ENCODE measurements at places on chromosomes 4 and X.

GRCh38 chr4:56630876-56631666, 50.0 kb downstream of the HOPX start:
- DNase-seq, result peak; percentile 62

DNA sequence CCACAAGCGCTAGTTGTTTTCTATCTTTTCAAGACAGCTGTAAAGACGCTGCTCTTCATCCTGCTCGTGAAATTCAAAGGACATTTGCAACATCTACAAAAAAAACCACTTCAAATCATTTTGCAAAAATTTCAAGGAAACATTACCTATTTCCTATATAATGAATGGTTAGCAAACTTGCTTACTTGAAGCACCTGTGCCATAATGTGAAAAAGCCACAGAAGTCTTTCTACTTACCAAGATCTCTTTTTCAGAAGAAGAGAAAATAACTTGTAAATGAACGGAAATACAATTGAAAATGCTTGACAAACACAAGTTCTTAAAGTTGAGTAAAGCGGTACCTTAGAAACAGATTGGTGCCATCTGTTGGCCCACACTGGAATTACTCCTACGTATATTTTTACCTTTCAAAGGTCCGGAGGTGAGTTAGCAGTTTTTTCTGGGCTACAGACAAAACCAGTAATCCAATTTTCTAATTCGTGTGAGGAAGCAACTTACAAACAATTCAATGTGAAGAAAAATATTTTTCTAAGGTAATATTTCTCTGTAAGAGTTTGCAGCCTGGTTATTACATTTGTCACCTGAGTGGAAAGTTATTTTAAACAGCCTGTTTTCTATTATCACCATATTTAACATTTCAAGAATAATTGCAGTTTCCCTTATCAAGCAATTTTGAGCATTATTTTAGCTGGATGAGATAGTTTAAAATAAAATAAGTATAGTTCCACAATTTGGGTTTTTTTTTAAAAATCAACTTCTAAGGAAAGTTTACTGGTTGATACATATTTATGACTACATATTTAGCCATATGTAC, at the start of gene TLR6:
TLR6 (minus strand) TSS at position 294 of the 814 bp plus-strand sequence. CDS start 27,344 bp downstream, outside the sequence.
- DNase-seq, result peak; percentile 63

DNA sequence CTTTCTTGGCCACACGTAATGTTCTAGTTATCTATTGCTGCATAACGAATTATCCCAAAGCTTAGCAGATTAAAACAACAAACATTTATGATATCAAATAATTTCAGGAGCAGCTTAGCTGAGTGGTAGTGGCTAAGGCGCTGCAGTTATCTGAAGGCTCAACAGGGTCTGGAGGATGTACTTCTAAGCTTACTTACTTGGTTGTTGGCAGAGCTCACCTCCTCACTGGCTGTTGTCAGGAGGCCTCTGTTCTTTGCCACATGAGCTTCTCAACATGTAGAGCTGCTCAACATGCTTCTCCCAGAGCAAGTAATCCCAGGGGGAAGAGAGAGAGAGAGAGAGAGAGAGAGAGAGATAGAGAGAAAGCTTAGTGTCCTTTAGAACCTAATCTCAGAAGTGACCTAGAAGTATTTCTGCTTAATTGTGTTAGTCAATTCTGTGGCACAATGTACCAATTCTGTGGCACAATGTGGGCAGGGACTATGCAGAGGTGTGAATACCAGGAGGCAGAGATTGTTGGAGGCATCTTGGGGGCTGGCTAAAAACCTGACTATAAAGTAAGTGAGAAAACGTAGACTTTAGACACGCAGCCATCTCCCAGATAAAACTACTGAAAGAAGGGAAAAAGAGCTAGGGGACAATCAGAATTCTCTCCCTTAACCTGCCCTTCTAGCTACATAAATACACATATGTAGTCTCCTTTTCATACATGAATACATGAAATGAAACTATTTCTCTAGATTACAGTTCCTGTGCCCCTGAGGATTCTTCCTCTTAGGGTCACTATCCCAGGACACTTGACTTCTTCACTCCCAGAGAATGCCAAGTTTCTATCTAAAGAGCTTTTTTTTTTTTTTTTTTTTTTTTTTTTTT, 40.2 kb downstream of the HOPX start:
- no peak for DNase-seq

DNA sequence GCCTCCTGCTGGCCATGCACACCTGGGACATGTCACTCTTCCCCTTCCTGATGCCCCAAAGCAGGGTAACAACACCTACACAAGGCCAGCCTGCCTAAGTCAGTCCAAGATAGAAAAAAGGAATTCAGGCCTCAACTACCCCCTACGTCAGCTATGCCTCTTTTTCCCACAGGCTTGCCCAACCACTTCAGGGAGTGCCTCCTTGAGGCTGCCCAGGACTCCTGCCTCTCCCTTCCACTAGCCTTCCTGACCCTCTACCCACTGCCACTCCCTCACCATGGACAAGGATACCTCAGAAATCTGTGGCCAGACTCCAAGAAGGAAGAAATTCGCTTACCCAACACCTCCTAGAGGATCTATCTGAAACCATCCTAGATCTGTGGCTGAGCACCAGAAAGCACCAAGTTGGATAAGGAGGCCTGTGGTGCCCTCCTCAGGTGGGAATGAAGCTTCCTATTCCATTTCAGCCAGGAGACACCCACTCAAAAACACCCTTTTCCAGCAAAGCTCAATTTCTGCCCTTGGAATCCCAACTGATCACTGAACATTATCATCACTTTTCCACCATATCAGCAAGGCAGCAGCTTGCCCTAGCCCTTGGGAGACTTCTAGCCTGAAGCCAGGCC, 1.8 kb downstream of the KDM5C start:
- no peak for DNase-seq

DNA sequence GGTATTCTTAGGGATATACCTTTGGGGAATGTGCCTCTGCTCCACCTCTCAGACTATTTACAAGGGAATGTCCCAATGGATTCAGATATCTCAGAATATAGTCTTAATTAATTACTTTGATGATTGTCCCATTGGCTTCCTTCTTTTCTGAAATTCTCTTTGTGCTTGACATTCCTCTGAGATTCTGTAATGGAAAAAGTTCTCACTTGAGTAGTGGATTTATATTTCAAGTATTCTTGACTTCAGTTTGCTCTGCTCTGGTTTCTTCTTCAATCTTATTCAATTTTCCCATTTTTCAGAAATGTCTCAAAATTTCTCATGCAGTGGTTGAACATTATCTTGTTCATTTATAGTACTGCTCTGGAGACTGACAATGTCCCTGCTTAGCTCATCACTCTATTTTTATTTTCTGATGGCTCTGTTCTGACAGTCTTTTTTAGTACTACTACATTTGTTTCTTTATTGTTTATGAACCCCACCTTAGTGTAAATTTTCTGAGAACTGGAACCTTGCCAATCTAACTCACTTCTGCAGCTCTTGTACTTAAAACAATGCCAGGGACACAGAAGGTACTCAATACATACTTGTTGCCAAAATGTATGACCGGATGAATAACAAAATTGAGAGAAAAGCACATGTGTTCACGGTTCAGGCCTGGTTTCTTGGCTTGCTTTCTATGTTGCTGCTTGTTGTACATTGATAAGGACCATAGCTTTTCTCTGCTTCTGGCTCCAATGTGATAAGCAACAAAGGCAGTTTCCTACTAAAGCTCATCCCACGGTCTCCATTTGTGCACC, 471.7 kb downstream of the GASK1B start:
- DNase-seq, result peak; percentile 1

GRCh38 chrX:21374994-21375707, 933 bp downstream of the CNKSR2 start:
- no peak for DNase-seq

DNA sequence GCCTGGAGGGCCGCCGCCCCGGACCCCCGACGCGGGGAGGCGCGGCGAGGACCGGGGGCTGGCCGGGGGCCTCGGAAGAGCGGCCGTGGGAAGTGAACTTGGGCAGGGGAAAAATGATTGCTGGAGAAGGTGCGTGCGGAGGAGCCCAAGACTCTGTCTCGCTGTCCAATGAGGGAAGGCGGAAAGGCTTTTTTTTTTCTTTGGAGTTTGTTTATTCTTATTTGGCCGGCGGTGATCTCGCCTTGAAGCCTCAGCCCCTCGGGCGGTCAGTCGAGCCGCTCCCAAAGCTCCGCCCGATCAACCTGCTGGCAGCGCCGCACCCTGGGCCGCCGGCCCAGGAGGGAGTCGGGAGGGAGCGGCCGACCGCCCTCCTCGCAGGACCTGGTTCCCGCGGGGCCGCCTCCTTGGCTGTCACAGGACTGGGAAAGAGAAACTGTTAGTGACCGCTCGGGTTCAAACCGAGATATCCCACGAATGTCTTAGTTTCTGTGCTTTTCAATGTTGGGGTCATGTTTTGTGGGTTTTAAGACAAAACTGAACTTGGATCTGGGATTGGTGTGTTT, 2.5 kb downstream of the CPEB2 start:
- peak; percentile 80 for DNase-seq

DNA sequence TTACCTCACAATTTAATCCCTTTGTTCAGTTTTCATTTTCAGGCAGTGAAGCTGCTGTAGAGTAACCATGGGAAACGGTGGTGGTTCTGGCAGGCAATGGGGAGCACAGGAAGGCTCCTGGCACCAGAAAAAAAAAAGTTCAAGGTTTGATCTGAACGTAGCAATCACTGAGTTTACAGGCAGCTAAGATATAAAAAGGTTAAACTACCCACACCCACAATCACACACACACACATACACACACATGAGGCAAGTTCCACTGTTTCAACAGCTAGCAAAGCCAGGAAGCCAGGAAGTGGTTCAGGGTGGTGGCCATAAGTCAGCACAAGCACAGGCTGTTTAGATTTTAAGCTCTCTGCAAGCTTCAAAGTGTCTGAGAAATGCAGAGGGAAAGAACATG, at the start of gene SULT1B1:
SULT1B1 (minus strand) TSS at position 166 of the 400 bp plus-strand sequence. CDS start 5,403 bp downstream, outside the sequence.
- DNase-seq, result peak; percentile 97

- no peak for DNase-seq
These were observed 148.0 kb downstream of the USP46 start for GRCh38 chr4:52510939-52511565.

DNA sequence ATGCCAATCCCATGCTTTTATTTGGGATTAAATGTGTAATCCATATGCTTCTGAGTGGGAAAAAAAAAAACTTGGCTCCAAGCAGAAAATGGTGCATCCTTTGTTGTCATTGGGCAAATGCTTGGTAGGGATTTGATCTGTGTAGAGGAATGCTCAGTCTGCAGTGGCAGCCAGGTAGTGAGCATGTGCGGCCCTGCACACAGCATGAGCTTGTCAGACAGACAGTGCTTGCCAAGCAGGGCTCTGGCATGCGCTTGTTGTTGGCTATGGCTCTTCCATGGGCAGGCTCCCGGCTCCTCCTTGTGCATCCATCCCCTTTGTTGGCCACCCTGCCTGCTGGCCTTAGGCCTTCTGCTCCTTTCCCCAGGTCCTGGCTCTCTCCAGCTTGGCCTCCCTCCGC, 130.3 kb downstream of the GPR143 start:
- DNase-seq, result no peak

GRCh38 chr4:177532358-177532757, 90.1 kb upstream of the AGA start:
- no peak for DNase-seq

DNA sequence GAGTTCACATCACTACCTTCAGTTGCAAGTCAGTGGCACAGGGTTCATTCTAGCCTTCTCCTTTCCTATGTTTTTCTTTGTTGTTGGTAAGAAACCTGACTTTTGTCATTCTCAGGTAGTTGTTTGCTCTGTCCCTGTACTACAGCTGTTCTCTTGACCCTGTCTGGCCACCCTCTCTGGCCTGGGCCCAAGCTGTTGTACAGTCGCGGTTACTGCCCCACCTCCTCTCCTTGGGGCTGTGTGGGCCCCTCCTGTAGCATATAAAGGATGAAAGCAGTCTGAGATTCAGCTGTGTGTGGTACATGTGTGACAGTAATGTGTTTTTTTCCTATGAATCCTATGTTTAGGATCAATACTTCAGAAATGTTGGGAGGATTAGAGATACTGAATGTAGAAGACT, 12.5 kb downstream of the MOB1B start:
- DNase-seq, result no peak

GRCh38 chr4:8236106-8236919, 33.2 kb upstream of the HTRA3 start:
- no peak for DNase-seq

DNA sequence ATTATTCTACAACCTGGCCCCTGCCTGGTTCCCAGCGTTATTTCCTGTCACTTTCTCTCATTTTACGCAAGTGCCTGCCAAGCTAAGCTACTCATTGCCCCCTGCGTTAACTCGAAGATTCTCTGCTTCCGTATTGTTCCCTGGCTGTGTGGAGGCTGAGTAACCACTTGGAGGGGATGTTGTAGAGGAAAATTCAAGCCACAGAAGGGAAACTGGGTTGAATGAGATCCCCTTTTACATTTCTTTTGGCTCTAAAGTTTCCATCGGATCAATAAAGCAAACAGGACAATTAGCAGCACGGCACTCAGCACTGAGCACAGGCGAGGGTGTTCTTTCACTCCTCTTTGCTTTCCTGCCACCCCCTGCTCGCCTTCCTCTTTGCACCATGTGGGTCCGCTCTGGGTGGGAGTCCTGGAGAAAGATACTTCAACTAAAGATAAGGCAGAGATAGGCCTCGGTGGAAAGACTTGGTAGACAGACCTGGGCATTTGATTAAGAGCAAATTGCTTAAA, 4.2 kb upstream of the TMSB4X start:
- peak; percentile 76 for DNase-seq

DNA sequence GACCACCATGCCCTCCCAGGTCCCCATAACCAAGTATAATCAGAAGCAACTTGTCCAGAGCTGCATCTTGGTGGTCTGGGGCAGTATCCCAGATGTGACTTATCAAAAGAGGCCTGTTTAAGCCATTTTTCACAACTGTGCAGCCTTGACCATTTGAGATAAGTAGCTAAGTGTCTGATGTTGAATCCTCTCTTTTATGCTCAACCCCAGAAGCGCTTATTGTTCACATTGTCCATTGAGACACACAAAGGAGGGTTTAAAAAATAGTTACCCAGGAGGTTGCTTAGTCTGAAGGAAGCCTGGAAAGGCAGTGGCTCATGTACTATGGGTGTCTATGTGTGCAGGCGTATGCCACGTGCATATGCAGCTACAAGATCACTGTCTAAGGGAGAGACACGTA, 27.0 kb downstream of the ENPP6 start:
- no peak for DNase-seq

GRCh38 chr4:105399532-105400161, 74.2 kb downstream of the PPA2 start:
- peak; percentile 94 for DNase-seq

DNA sequence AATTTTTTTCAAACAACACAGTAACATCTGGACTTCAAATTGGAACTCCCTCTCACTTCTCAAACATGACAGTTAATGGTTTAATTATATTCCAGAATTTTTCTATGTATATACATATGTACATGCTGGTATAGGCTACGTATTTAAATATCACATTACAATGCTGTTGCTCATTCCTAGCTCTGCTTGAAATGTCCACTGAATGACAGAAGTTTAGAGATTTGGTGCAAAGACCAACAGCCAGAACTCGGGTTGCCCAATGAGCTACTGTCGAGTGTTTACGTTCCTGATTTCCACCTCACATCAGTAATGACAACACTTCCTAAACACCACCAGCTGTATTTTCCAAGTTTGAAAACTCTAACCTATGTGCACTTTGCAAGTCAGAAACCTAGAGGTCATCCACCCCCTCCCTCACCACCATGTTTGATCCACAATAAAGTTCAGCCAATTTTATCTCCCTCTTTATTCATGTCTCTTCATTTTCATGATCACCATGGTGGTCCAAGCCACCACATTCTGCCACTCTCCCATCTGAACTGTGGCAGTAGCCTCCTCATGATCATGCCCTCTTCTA, 49.3 kb upstream of the RPL34 start:
- DNase-seq, result peak; percentile 79

Measured in iris pigment epithelial cell (primary cell).